ENCODE measurements at places on chromosomes 3 and 15.

DNA sequence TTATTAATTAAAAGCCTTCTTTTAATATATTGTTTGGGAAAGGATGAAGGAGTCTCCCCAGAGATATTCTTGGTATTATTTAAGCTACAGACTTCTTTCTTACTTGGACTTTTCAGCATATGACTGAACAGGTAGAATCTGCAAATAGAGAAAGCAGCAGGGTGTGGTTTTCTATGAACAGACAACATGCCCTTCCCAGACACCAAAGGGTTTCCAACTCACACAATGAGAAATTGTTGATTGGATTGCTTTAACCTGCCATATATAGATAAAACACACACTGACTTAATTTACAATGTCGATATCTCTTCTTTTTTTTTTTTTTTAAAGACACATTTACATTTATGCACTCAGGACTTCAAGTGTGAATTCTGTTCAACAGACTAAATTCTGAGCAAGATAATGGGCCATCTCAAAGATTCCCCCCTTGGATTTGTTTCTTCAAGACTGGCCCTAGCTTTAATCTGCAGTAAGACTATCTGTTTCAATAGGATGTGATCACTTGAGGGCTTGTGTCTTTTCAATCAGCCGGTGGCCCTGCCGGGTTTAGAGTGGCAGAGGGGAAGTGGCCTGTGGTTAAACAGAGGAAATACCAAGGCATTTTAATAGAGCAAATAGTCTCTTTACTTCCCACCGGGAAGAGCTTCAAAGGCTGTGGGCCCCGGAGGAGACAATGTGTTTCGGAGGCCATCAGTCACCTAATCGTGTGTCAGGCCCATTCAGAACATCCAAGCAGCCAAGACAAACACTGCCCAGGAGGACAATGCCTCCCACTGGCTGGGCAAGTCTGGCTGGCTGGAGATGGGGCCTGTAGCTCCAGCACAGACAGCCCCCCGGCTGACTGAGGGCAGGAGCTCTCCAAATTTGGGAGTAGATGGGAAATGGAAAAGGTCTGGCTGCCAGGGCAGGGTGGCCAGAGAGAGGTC, 6.1 kb downstream of the IL17RD start:
- no peak for DNase-seq

DNA sequence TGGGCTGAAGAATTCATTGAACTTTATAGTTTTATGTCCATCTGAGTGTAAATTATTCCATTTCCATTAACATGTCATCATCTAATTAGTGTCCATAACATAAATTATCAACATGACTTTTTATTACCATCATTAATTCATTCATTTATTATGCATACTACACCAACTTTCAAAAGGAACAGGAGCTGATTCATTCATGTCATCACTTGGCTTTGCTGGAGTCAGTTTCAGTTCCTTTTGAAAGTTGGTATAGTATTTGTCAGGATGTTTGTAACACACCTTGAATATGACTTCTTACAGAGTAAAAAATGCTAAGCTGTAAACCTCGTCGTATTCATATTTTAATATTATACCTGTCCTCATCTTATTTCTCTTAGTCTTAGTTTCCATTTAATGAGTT, 298.0 kb upstream of the RBMS3 start:
- no peak for DNase-seq

- no peak for DNase-seq
Observed at GRCh38 chr15:98782801-98783200, 134.5 kb downstream of the IGF1R start.

- DNase-seq: no peak
Observed at GRCh38 chr3:64454179-64454578, 228.9 kb upstream of the PRICKLE2 start.

DNA sequence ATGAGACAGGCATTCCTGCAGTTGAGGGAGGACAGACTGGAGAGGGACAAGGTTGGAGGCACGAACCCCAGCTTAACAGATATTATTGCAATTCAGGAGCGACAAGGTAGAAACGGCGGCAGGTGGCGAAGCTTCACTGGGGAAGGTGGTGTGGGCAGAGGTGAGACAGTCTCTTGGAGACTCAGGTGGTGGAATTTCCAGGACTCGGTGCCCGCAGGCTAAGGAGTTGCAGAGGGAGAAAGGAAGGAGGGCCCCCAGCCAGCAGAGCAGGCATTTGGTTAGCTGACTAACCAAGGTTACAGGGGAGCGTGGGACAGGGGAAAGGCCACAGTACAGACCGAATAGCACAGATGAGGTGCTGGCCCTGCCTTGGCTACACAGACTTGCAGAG, 3.0 kb downstream of the FAM174B start:
- DNase-seq: no peak

DNA sequence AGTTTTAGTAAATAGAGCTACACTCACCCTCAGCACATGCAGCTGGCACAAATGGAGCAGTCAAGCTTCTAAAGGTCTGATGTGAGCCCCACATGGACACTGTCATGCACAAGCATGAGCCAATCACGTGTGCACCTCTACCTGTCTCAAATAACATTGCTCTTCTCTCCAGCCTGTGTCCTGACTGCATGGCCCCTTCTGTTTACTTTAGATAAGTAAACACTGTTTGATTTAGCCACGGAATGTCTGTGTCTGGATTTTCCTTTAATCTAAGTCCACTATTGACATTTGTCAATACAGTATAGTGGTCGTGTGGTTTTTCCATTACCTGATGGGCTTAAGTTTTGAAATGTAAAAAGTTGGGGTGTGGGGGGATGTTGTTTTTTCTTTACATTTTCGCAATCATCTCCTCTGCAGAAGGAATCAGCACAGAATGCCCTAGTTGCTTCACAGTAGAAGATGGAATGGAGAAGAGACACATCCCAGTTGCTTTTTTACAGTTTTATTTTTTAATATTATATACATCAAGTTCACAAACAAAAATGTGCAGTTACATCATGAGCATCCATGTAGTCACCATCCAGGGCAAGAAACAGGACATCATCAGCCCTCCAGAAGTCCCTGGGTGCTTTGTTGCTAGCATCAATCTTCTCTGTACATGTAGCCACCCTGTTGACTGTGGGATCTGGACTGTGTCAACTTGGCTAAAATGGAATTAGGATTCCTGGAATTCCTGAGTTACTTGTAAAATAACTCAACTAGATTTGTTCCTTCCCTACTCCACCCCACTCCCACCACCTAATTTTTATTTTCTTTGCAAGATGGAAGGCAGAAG, 146.1 kb downstream of the UACA start:
- no peak for DNase-seq

DNA sequence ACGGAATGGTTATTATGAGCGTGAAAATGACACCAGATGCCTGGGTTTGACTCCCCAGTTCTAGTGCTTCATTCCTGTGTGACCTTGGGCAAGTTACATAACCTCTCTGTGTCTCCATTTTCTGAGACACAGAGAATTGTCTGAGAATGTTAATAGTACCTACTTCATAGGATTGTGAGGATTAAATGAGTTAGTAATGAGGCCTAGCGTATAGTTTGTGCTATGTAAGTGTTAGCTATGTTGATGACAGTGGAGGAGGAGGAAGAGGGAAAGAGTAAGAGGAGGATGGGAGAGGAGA, 150.3 kb downstream of the MEGF11 start:
- no peak for DNase-seq

All from stimulated activated CD8-positive, alpha-beta memory T cell treated with anti-CD3 and anti-CD28 coated beads, Interleukin-4, amount 100 ng/mL, for 48 hours (primary cell).